ENCODE measurements at places on chromosomes 12 and 14.

DNA sequence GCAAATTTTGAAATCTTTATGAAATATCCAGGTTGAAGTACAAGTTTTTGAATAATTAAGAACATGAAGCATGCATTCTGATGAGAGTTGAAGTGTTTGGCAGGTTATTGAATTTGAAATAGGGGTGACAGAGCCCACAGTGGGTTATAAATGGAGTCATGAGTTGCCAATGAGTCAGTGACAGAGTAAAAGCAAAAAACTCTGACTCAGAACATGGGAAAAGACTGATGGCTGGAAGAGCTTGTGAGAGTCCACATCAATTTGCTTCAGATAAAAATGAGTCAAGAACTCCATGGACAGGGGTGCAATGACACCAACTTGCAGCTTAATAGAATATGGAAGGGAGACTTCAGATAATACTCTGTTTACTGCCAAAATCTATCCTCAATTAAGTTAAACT is 105.3 kb downstream of the SLC6A15 start:
- no peak for DNase-seq

DNA sequence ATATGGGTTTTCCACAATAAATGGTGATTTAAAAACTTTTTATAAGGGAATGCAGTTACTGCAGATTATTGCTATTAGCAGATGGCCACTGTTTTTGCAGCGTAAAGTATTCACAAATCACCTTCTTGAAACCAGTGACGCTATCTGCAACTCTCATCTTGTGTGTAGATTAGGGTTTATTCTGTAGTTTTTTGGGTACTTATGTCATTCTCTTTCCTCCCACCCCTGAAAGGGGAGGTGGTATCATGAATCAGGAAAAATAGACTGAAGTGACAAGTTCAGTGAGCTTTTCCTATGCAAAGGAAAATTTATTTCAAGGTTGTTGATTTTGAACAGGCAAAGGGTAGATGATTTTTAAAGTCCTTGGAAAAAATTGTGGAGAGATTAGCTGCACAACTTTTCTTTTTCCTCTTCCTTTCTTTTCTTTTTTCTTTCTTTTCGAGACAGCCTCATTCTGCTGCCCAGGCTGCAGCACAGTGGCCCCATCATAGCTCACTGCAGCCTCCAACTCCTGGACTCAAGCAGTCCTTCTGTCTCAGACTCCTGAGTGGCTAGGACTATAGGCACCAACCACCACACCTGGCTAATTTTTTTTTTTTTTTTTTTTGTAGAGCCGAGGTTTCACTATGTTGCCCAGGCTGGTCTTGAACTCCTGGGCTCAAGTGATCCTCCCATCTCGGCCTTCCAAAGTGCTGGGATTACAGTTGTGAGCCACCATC is 1.6 kb downstream of the FRS2 start:
- no peak for DNase-seq

DNA sequence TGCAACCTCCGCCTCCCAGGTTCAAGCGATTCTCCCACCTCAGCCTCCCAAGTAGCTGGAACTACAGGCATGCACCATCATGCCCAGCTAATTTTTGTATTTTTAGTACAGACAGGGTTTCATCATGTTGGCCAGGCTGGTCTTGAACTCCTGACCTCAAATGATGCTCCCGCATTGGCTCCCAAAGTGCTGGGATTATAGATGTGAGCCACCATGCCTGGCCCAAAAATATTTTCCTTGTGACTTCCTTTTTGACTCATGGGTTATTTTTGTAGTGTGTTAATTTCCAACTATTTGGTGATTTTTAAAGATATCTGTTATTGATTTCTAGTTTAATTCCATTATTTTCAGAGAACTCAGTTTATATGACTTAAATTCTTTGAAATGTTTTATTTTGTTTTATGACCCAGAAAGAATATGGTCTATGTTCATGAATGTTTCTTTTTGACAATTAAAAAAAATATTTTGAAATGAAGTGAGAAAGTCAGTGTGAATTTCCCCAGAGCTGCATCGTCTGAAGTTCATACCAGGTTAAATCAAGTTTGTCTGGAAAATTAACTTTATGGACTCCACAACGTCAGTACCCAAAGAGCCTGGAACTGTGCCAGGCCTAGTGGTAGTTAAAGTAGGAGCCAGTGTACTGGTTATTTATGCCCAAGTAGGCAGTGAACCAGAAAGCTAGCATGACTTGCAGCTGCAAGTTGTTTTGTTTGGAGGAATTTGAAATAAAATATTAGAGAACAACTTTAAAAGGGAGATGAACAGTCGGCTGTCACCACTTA is 2.8 kb upstream of the CDKL1 start:
- peak; percentile 45 for DNase-seq

- no peak for DNase-seq
Measured at GRCh38 chr14:90428676-90429075, 31.8 kb downstream of the CALM1 start.

GRCh38 chr14:103158688-103159087 is 35.4 kb downstream of the TNFAIP2 start:
- no peak for DNase-seq

DNA sequence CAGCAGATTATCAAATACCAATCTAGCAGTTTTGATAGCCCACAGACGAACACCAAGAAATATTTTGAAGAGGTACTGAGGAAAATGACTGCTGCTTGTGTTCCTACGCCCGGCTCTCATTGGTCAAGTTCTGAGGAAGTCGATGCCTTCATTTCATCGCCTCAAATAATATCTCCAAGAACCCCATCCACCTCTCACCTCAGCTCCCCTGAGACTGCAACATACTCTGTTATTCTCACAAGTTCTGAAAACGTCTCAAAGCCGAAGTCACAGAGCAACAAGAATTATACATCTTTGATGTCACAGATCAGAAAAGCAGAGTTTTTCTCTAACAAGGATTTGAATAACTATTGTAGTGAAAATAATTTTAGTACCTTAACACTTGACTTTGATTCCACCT is 55.5 kb upstream of the BCAT1 start:
- DNase-seq, result no peak

DNA sequence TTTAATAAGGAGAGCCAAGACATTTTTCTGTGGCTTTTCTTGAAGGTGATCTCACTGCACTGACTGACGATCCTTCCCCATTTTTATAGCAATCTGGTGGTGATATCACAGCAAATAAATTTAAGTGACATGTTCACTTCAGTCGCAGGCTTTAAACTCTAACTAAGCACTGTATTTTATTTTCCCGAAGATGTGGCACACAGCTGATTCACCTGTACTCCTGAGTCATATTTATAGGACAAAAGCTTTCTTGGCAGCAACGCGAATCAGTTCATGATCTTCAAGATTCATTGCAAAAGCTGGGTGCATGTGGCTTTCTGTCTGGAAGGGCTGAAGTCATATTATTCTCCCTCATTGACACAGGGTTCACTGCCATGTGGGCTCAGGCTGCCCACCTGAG is 79.8 kb upstream of the TUNAR start:
- no peak for DNase-seq
